Esophagus squamous epithelium (tissue), 5 donors: ENCODE measurements at places on chromosomes 11 and 22.
A peak's percentile ranks its signal among the peaks of the same experiment; 100 is the strongest.

- no peak for DNase-seq
Observed at GRCh38 chr11:119100246-119100970, 1.2 kb downstream of the DPAGT1 start.

DNA sequence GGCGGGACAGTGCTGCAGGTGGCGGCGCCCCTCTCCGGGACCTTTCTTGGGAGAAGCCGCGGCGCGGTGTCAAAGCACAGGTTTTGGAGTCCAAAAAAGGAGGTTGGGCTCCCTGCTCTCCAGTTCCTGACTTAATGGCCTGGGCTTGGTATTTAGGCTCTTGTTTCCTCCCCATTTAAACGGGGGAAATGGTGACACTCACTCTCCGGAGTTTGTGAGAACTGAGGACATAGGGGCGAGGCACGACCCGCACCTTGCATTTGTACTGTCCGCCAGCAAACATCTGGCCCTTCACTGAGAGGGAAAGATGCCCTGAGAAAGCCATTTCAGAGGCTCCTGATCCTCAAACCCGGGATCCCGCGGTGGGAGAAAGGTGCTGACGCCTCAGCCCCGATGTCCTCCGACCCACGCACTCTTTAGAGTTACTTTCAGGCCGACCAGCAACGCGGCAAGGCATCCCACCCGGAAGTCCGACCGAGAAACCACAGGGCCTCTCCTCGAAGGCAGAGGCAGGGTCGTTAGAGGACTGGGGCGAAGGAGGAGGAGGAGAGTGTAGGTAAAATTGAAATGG lies 2.9 kb upstream of the WDR74 start:
- no peak for DNase-seq

GRCh38 chr11:32426819-32427615 lies 8.3 kb downstream of the WT1 start:
- no peak for DNase-seq

GRCh38 chr11:122101625-122102291 lies 14.3 kb downstream of the BLID start:
- no peak for DNase-seq

GRCh38 chr11:124898263-124898680 lies 607 bp upstream of the ROBO4 start:
- no peak for DNase-seq

- no peak for DNase-seq
Observed at GRCh38 chr11:68022531-68022930, 8.0 kb upstream of the NDUFS8 start.

DNA sequence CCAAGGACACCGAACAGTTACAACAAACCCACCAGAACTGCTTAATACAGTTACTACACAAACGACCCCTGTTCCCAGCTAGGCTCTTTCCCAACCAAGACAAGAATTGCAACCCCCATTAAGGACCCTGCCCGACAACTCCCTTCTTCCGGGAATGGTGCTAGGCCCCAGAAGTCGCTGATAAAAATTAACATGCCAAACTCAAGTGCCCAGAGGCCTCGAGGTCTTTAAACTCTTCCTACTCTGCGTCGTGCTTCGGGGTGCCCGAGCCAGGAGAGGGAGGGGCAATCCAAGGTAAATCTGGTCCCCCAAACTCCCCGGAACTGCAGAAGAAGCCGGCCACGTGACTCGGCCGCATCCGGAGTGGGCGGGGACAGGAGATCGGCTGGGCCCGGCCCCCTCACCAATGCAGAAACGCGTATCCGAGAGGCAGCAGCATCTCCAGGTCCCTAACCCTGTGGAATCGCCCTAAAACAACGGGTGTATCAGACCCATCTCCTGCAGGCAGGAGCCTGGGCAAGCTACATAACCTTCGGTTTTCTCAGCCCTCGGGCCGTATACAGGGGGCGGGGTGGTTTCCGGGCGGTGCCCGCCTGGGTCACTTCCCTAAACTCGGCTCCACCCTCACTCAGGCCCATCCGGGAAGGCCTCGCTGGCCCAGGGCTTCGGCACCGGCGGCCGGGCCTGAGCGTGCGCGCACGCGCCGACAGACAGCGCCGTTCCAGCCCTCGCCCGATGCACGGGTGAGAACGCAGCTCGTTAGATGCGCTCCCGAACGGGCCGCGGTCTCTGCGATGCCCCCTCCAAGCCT lies 1.1 kb downstream of the CFL1 start:
- DNase-seq: peak; percentile 46

- no peak for DNase-seq
Observed at GRCh38 chr11:75028724-75029123, 40.0 kb downstream of the NEU3 start.

DNA sequence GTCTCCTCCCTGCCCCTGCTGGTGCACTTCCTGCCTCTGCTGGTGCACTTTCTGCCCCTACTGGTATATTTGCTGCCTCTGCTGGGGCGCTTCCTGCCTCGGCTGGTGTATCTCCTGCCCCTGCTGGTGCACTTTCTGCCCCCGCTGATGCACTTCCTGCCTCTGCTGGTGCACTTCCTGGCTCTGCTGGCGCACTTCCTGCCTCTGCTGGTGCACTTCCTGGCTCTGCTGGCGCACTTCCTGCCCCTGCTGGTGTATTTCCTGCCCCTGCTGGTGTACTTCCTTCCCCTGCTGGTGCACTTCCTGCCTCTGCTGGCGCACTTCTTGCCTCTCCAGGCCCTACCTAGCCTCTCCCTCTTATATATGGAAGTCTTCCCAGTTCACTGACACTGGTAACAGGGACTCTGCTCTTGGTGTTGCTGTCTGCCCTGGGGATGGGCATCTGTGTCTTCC lies 10.1 kb downstream of the MTFP1 start:
- DNase-seq: no peak

GRCh38 chr11:68893282-68893681 lies 10.3 kb downstream of the MRPL21 start:
- DNase-seq: no peak

DNA sequence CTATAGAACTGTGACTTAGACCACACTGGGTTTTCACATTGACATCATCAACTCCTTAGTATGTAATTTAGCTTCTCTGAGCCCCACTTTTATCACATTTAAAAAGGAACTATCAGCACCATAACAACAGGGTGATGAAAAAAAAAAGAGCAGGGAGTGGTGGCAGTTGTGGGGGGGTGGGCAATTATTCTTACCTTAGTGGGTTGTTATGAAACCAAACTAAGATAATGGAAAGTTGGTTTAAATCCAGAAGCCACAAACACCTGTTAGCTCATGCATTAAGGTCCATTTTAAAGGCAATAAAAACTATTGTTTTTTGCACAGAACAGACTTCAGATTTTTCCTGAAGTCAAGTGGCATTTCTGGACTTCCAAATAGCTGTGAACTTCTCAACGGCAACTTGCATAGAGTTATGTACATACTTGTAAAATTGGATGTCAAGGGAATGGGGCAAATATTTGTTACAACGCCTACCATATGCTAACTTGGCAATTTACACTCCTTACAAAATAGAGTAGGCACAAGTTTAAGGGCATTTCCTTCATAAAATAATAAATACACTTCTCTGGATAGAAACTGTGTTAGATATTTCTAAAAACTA lies 793.6 kb downstream of the DLG2 start:
- no peak for DNase-seq

- no peak for DNase-seq
Observed at GRCh38 chr22:46620588-46621242, 529 bp downstream of the GRAMD4 start.

- no peak for DNase-seq
Observed at GRCh38 chr11:72038491-72038890, 39.8 kb downstream of the IL18BP start.

GRCh38 chr11:65404638-65405339 lies 17.8 kb upstream of the NEAT1 start:
- DNase-seq: no peak

DNA sequence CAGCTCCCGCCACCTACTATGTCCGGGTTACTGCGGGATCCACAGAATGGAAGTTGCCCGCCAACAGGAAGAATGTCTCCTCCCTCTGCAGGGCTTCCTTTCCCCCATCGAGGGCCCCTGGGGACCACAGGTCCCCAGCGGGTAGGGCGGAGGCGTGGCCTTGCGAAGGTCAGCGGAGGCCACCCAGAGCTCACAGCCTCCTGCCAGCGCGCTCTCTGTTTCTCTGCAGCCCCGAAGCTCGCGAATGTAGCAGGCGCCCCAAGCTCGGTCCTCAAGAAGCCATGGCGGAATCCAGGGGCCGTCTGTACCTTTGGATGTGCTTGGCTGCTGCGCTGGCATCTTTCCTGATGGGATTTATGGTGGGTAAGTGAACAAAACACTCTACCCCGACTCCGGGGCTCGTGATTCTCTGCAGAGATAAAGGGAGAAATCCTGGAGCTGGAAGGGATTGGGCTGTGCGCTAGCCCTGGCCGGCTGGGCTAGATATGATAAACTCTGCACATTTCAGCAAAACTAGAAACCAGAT lies at the start of gene NAALAD2:
Gene NAALAD2 (plus strand): TSS at position 186 of the 526 bp plus-strand sequence. CDS start 96 bp downstream, at position 282.
- no peak for DNase-seq

DNA sequence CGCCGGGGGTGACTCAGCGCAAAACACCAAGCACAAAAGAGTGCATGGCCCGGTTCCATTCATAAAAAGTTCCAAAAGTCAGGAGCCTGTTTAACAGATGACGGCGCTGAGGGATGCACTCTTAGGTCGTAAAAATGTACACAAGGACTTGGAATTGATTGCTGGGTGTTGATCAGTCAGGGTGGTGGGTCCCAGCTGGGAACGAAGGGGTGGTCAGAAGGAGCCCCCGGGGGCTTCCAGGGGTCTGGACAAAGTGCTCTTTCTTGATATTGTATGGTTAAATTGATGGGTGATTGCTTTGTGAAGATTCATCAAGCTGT lies 20.7 kb downstream of the IFITM10 start:
- no peak for DNase-seq

DNA sequence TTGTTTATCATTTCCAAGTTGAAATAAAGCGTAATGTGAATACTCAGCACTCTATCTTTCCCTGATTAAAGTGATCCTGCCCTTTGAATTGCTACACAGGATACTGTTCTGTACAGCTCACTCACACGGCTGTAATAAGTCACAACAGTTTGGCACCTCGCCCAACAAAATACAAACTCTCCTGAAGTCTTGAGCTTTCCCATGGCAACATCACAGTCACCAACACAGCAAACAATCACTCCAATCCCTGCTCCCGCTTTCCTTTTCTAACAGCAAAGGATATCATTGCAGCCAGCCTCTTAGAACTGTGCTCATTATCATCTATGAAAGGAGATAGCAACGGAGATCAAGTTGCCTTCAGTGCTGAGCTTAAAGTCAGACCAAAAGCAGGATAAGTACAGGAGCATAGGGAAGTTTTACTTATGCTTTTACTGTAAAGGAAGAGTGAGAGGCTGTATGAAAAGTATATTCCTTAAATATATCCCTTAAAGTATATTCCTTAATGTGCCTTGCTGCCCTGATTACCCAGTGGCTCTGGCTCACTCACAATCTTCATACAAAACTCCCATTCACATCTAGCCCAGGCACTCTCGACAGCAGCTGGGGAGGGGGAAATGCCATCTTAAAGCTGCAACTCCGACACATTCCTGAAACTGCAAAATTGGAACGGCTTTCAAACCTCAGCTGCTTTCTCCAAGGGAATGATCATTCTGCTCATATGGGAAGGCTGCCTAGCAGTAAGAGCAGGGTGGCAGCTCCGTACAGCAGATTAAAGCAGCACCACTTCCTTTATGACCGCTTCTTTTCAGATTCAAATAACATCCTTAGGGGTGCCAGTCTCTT lies 35.8 kb downstream of the MAML2 start:
- peak; percentile 48 for DNase-seq

GRCh38 chr11:44759743-44760476 lies 33.1 kb downstream of the TSPAN18 start:
- no peak for DNase-seq

DNA sequence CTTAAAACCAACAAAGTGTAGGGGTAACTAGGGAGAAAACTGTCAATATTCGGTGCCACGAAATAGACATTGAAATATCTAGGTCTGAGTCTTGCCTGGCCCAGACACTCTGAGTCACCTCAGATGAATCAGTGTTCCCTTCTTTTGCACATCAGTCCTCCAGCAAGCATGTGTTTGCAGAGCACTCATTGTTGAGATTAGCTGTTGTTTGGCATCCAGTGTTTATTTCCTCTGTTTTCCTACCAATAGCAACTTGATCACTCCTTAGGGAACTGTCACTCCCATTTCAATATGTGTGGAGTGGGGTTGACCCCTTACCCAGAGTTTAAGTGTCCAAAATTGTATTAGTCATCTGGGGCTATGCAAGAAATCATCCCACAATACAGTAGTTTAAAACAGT lies 4.7 kb upstream of the ASCC2 start:
- no peak for DNase-seq

GRCh38 chr11:69445131-69445470 lies 36.4 kb upstream of the LINC01488 start:
- no peak for DNase-seq

DNA sequence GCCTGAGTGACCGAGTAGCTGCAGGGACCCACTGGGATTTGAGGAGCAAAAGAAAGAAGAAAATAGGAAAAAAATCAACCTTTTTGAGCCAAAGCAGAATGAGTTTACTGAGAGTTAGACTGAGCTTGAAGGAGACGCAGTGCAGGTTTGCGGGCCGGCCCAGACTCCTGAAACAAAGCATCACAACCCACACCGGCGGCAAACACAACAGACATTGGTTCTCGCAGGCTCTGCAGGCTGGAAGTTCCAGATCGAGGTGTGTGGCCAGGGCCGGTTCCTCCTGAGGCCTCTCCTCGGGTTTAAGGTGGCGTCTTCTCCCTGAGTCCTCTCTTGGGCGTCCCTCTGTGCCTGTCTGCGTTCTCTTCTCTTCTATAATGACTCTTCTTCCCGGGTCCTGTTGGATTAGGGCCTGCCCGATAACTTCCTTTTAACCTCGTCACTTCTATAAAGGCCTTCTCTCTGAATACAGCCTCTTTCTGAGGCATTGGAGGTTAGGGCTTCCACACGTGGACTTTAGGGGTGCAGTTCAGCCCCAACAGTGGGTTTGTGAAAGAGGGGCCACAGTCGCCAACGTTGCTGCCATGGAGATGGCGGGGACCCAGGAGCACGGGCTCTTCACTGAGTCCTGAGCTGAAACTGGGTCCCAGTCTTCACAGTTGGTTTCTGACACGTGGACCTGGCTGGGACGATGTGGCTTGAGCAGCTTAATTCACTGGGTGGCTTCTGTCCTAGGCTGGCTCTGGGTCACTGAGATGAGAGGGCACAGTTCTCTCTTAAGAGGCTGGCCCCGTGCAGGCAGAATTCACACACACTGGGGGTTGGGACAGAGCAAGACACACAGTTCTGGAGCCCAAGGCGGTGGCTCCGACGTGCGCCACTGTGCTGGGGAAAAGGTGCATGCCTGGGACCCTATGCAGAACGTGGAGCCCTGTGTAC lies 1047.7 kb downstream of the BRD1 start:
- no peak for DNase-seq
